ENCODE measurements at places on chromosomes 16 and 17.

DNA sequence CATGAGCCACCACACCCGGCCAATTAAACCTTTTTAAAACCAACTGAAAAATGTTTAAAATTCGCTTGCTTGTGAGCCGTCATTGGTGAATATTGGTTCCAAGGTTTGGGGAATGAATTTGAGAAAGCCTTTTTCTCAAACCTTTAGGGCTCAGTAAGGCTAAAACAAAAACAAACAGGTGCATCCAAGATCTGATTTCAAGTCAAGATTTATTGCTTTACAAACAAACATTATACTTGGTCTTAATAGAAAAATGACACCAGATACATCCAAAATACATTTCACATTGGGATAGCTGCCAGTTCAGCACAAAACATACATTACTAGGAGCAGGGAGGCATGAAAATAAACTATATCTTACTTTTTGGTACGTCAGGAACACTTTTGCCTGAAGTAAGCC, 5.4 kb downstream of the C17orf58 start:
- DNase-seq = no peak

DNA sequence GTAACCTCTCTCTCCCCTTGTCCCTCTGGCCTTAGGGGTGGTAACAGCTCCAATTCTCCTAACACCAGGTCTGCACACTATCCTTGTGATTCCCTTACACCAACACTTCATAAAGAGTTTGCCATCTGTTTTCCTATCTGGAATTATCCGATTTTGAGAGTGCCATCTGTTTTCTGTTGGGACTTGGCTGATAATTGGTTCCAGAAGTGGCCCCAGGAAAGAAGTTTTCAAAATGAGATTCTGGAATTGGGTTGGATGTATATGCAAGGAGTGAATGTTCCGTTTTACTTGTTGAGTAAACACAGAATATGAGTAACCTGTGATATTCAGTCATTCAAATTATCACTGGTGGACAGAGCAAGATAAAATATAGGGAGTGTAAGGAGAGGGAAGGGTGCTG, 134.1 kb upstream of the HS3ST3A1 start:
- DNase-seq = no peak

- no peak for DNase-seq
These were observed 1.7 kb downstream of the KANSL1 start for GRCh38 chr17:46191322-46192188.

DNA sequence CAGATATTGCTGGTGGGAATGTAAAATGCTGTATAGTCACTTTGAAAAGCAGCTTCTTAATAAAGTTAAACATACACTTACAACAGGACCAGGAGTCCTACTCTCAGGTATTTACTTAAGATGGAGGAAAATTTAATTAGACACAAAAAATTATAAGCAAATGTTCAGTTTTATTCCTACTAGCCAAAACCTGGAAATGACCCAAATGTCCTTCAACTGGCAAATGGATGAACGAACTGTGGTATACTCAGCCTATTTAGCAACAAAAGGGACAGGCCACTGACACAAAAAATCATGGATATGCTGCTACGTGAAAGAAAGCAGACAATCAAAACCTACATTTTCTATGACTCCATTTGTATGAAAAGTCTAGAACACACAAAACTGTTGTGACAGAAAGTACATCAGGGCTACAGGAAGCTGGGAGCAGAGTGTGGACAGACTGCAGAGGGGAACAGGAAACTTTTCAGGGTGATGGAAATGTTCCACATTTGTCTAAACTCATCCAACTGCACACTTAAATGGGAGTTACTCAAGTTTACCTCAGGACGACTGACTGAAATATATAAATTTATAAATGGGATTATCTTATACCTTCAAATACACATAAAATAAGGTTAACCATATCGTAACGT, 49.3 kb upstream of the MNT start:
- no peak for DNase-seq

DNA sequence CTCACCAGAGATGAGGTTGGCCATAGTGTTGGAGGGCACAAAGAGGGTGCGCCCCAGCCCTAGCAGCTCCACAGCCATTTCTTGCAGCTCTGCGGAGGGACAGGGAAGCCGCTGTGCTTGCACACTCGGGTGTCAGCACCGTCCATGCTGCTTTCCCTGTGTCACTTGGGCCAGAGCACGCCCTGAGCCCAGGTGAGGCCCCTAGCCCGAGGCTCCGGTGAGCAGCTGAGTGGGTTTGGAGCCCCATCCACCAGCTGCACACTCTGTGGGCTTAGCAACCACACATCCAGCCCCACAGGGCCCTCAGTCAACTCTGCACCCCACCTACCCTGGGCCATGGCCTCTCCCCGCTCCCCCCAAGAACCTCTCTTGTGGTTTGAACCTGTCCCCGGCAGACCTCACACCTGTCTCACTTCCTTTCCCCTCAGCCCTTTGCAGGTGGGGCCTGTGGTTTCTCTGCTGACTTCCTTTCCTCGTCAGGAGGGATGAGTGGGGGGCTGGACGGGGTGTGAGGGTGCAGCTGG, 20.7 kb downstream of the TMEM235 start:
- DNase-seq = no peak
